ENCODE measurements at places on chromosomes 4 and X. TPM values are rescaled to one million over a fixed set of nuclear protein-coding genes. Genes with fewer than 3 reads are reported as not detected.

Gene KIT
- total RNA-seq = 1.1 TPM

Gene APLN
- not detected for total RNA-seq

Gene GPC4
- 0.16 TPM for total RNA-seq

Gene XAGE1A
- total RNA-seq = 59.0 TPM

Gene DACH2
- total RNA-seq = not detected

Gene ERVMER34-1
- 0.44 TPM for total RNA-seq

Gene MAGEE1
- total RNA-seq = 0.11 TPM

Gene TREX2
- 0.51 TPM for total RNA-seq

Gene HSFX2
- total RNA-seq = 0.11 TPM

Gene TMEM271
- not detected for total RNA-seq

Gene UGT2B10
- total RNA-seq = 0.18 TPM

Gene ZNF280C
- total RNA-seq = 4.5 TPM

Gene STK32B
- 0.18 TPM for total RNA-seq

Gene MAOA
- 1.9 TPM for total RNA-seq

Gene ARMCX1
- total RNA-seq = 0.38 TPM

Gene ZFP92
- 3.3 TPM for total RNA-seq

Gene NUDT10
- total RNA-seq = not detected

Gene FOXR2
- 0.11 TPM for total RNA-seq

Gene GBA3
- 0.75 TPM for total RNA-seq

Gene FDCSP
- not detected for total RNA-seq

All from K562 (cell line).